ENCODE measurements at places on chromosomes 7 and 10.
A peak's percentile ranks its signal among the peaks of the same experiment; 100 is the strongest.

- DNase-seq: no peak
These were observed 138.4 kb downstream of the MGMT start for GRCh38 chr10:129605266-129605985.

DNA sequence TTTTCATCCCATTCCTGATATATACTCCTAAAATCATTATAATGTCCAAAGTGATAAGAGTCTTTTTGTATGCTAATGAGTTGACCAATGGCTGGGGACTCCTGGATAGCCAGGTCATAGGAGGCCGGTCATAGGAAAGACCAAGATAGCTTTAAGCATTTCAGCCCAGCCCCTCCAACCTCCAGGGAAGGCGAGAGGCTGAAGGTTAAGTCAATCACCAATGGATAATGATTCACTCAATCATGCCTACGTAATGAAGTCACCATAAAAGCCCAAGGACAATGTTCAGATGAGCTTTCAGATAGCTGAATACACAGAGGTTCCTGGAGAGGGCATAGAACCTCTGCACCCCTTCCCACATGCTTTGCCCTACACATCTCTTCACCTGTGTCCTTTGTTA lies 75.7 kb downstream of the VWDE start:
- no peak for DNase-seq

DNA sequence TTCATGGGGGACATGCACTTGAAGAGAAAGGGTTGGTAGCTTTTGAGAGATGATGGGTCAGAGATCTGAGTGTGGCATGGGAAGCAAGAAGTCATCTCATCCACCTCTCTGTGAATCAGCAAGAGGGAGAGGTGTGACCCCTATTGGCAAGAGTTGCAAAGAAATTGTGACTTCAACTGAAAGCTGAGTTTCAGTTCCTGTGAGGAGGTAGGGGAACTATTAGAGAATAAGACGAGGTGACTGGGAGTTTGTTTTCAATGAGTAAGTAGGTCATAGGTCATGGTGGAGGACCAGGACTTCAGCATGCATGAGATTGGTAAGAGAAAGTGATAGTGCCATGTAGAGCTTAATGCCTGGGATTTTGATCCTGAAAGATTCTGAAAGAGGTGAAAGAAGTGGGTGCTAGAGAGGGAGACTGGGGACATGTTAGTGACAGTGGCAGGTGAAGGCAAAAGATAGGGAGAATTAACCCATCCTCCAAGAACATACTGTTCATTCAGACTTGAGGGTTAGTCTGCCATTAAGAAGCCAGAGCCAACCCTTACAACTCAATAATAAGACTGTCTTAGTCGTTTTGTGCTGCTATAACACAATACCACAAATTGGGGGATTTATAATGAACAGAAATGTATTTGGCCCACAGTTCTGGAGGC lies 75.5 kb upstream of the CAPZA2 start:
- DNase-seq: peak; percentile 41

DNA sequence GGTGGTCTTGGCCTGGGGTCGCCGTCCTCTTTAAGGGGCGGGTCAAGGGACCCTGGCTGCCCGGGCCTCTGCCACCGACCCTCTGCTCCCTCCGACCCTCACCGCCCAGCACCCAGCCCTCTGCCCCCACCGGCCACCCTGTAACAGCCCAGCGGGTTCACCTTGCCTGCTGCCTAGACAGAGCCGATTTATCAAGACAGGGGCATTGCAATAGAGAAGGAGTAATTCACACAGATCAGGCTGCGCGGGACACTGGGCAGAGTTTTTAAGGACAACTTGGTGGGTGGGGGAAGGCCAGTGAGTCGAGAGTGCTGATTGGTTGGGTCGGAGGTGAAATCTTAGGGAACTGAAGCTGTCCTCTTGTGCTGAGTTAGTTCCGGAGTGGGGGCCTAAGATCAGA lies 779 bp upstream of the ADCK2 start:
- no peak for DNase-seq

DNA sequence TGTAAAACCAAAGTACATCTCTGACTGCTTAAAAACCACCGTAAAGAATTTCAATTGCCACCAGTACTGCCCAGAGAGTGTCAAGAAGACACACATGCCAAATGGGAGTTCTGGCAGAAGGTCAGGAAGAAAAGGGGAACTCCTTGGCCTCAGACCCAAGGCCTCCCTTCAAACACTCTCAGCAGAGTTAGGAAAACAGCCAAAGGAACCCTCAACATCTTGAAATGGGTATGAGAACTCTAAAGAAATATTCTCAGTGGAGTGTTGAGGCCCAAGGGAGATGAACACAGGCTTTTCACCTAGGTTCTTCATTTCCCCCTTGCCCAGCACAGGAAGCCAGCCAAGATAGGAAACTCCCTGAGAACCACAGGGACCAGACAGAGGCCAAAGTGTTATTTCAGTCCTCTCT lies 96.1 kb upstream of the ASAH2 start:
- DNase-seq: no peak

DNA sequence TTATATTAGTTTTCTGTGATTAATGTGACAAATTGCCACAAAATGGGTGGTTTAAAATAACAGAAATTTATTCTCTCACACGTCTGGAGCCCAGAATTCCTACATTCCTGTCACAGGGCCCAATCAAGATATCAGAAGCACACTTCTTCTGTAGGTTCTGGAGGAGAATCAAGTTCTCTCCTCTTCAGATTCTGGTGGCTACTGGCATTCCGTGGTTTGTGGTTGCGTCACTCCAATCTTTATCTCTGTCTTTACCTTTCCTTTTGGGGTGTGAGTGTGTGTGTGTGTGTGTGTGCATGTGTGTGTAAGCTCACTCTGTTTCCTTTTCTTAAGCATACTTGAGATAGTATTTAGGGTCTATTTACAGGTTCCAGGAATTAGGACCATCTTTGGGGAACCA lies 115.5 kb upstream of the DKK1 start:
- DNase-seq: peak; percentile 5

DNA sequence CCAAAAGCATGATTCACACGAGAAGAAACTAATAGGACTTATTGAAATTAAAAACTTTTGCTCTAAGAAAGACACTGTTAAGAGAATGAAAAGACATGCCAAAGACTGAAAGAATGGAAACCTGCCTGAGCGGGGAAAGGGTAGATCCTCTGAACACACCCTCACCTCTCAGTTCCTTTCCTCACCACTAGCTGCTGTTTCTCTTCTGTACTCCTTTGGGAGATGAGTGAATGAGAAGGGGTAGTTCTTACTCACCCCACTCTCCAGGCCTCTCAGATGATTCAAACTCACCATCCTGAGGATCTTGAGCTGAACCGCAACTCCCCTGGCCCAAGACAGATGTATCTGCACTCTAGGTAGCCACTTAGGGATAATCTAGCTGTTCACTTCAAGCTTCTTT lies 41.9 kb downstream of the IQUB start:
- no peak for DNase-seq

DNA sequence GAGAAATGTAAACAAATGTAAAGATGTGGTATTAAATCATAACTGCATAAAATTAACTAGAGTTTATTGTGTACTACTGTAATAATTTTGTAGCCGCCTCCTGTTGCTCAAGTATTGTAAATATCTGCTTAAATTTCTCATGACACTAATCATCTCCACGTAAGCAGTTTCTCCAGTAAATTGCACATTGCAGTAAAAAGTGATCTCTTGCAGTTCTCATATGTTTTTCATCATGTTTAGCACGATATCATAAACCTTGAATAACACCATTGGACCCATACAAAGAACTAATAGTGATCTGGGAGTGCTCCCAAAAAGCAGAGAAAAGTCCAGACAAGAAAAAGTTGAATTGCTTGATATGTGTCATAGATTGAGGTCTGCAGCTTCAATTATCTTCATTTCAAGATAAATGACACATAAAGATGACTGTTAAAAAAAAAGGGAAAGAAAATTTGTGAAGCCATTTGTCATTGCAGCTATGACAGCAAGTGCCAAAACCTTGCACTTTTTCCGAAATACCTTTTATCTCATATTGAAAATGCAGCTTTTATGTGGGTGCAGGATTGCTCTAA lies 15.3 kb downstream of the LIPA start:
- DNase-seq: no peak

- DNase-seq: peak; percentile 79
These were observed 228.8 kb downstream of the BMPER start for GRCh38 chr7:34133983-34134782.

DNA sequence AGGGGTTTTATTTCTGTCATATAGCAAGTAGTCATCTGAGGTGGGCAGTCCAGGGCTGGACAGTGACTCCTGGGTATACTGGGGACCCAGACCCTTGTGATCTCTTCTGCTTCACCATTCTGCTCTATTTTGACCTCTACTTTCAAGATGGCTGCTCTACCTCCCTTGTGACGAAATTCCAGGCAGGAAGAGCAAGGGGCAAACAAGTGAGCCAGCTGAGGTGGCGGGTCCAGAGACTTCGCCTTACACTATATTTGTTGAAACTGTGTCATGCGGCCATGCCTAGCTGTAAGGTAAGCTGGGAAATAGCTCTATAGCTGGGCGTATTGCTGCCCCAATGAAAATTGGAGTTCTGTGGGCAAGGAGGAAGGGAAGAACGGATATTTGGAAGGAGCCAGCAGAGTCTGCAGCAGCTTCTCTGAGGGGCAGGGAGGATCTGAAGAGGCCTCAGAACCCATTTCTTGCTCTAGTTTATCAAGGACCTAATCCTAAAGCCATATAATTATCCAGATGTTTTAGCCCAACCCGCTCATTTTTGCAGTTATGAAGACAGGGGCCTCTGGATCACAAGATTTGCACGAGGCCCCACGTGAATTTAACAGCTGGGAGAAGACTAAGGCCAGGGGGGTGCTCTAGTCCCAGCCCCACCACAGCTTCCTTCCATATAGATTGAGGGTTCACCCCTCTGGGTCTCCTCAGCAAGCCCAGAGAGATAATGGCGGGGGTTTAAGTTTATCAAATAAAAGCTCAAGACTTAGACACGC lies 7.7 kb upstream of the CPA1 start:
- DNase-seq: no peak

GRCh38 chr10:97574374-97575126 lies 2.0 kb downstream of the ANKRD2 start:
- peak; percentile 22 for DNase-seq

DNA sequence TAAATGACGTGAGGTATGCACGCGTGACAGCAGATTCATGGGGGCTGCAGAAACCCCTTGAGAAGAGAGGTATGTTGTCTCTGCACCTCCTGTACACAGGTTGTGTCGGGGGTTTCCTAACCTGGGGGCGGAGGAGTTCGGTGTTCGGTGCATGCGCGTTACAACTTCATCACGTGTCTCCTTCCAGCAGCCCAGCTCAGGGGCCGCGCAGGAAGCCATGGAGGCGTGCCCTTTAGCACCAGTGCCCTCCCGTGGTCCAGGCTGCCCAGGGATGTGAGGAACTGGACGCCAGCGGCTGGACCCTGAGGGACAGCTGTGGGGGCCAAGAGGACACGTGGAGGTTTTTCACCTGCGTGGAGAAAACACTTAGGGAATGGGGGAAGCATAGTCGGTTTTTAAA lies 186.4 kb downstream of the EBF3 start:
- no peak for DNase-seq

GRCh38 chr7:25762511-25763462 lies 389.2 kb upstream of the NFE2L3 start:
- DNase-seq: no peak

GRCh38 chr7:22700559-22701002 lies 26.4 kb upstream of the IL6 start:
- peak; percentile 75 for DNase-seq

- DNase-seq: peak; percentile 8
These were observed 514 bp downstream of the RNF216 start for GRCh38 chr7:5780801-5781496.

GRCh38 chr7:128954150-128954549 lies 16.4 kb downstream of the IRF5 start:
- DNase-seq: no peak

DNA sequence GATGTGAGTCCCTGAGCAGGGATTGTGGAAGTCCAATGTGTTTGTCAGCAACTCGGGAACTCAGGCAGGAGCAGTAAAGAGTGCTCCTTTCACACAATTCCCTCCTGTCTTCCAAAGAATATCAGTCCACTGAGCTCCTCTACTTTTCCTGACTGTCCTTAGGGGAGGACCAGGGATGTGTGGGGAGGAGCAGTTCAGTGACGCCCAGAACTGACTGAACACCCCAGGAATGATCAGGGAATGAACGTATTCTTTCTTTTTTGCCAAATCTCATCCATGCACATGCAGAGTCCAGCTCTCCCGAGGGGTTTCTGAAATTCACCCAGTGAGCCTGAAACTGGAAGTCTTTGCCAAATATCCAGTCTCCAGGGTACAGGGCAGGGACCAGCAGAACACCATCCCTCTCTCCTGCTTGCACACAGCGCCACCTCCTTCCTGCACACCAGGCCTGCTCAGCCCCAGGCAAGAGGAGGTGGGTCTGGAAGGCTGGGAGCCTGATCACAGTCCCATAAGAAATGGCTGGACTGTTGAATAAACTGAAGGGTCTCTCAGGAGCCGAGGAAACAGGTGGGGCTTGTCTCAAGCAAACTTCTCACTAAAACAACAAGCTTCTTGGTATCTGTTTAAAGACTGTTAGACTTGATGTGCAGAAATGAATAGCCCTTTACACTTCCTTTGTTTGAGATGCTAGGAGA lies 294.7 kb downstream of the C7orf25 start:
- no peak for DNase-seq

- DNase-seq: no peak
These were observed 12.6 kb downstream of the CPA4 start for GRCh38 chr7:130305433-130306042.

GRCh38 chr7:511476-512145 lies 8.0 kb downstream of the PDGFA start:
- no peak for DNase-seq

- DNase-seq: no peak
These were observed 102.2 kb downstream of the SNX10 start for GRCh38 chr7:26393818-26394217.

DNA sequence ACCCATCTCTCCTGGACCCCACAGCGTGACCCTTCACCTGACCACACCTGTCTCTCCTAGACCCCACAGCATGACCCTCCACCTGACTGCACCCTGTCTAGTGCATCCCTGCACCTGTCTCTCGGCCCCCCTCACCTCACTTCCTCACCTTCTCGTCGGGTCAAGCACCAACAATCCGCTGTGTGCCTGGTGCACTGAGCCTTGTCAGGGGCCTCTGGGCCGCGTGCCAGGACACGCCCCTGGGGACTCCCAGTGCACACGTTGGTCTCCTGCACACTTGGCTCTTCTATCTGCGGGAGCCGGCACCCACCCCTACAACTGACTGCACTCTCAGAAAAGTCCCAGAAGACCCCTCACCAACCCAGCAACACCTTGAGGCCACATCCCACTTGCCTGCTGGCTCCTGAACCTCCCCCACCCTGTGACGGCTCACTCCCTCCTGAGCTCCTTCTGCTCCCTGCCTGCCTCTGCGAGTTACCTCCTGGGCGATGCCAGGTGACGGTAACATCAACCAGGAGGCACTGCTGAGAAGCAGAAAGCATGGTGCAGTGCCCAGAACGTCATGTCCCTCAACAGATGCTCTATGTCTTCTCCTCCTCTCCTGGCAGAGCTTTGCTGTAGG lies 147.6 kb downstream of the DIP2C start:
- DNase-seq: no peak

Data from brain microvascular endothelial cell (primary cell).